ENCODE measurements at places on chromosomes 3 and 15.

- no peak for DNase-seq
Observed at GRCh38 chr3:109900783-109901182, 563.4 kb upstream of the DPPA4 start.

GRCh38 chr15:75170711-75171341 is 30.9 kb upstream of the C15orf39 start:
- DNase-seq: no peak

DNA sequence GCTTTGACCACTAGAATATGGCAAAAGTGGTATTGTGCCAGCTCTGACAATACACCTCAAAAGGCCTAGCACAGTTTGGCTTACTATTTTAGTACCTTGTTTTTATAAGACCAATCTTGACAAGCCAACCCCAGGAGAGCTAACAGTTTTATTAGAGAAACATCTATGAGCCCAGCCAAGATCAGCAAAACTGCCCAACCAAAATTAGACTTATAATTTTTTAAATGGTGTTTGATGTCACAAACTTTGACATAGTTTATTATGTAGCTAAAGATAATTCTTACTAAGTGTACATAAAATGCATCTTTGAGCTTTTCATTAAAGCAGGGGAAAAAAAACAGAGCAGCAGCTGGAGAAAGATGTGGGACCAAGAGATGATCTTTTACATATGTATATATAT is 537.5 kb downstream of the ZPLD1 start:
- no peak for DNase-seq

DNA sequence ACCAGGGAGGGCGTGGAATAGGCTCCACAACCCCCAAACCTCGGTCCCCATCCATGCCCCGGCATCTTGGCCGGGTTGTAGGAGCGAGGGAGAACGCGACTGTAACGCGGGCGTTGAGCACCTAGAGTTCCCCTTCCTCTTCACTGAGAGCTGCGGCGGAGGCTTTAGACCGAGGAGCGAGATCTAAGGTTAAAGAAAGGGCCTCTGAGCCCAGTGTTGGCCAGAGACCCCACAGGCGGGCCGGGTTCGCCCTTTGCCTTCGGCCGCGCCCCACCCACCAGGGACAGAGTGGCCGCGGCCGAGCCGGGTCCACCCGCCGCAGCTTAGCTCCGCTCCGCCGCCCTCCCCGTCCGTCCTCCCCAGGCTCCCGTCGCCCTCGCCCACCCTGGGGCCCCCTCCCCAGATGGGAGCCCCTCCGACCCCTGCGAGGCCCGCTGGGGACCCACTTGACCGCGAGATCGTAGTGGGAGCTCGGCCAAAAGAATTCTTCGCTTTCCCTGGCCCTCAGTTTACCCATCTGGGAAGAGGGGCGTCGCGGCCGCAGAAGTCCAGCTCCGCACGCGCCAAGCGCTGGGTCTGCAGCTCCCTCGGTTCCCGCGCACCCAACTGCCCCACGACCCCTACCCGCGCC is 425 bp downstream of the ANPEP start:
- DNase-seq: no peak

GRCh38 chr15:61834076-61834697 is 226.1 kb downstream of the VPS13C start:
- peak; percentile 79 for DNase-seq

DNA sequence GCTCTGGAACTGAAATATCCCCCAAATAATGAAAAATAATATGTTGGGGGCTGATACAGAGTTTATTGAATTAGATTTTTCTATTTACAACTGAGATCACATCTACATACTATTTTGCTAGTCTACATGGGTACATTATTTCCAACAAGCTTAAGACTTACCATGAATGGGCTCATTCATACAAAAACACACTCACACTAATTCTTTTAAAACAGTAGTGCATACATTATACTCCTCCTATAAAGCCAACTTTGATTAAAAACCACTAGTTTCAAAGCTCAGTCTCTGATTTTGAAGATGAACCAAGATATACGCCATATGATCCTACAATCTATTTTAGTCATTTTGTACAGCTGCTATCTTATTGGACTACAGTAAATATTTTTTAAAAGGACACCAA is 24.9 kb downstream of the TSPAN3 start:
- no peak for DNase-seq

GRCh38 chr3:64238971-64239667 is 13.9 kb upstream of the PRICKLE2 start:
- peak; percentile 82 for DNase-seq

GRCh38 chr15:67307889-67308597 is 53.5 kb downstream of the IQCH start:
- DNase-seq: no peak

DNA sequence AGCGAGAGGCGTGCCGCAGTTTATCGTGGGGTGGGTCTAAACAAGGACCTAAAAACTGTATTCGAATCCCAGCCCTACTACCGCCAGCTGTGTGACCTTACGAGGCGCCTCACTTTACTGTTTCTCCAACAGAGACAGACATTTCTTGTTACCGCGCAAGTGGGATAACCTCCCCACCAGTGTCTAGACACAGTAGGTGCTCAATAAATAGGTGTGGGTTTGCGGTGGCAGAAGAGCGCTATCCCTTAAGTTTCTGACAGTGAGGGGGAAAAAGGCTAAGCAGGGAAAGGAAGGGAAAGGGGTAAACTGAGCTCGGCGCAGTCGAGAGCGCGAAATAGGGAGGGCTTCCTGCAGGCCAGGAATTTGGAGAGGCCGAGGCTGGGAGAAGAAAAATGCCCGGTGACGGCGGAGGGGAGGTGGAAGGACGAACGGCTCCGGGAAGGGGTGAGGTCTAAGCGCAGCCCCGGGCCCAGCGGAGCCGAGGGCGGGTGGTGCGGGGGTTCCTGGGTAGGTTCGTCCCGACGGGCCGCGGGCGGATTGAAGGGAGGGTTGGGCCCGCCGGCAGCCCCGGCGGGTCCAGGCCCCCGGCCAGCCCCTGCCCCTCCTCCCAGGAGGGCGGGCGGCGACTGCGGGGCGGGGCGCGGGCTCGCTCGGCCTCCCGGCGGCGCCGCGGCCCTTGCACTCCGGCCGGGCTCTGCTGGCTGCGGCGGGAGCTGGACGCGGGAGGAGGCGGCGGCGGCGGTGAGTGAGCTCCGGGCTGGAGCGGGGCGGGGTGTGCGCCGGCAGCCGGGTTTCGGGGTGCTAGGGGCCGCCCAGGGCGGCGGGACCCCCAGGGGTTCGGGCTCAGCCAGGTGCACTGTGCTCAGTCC is at the start of gene CGNL1:
Gene CGNL1, plus strand, starts transcription at position 679 of the 869 bp plus-strand sequence. CDS start 61,495 bp downstream, outside the sequence.
- DNase-seq: no peak

DNA sequence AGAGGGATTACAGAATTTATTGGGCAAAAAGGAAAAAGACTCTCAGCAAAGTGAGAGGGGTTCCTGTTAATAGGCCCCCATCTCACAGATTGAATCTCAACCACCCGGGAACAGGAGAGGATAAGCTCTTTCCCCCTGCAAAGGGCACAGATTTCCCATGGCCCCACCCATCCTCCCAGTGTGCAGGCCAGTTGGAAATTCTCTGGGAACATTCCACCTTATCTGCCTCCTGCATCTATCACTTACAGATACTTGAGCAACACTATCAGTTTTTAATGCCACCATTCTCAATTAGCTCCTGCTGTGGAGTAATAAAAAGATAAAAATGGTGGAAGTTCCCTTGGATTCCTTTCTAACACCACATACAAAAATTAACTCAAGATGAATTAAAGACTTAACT is 350.0 kb upstream of the BCHE start:
- DNase-seq: no peak

DNA sequence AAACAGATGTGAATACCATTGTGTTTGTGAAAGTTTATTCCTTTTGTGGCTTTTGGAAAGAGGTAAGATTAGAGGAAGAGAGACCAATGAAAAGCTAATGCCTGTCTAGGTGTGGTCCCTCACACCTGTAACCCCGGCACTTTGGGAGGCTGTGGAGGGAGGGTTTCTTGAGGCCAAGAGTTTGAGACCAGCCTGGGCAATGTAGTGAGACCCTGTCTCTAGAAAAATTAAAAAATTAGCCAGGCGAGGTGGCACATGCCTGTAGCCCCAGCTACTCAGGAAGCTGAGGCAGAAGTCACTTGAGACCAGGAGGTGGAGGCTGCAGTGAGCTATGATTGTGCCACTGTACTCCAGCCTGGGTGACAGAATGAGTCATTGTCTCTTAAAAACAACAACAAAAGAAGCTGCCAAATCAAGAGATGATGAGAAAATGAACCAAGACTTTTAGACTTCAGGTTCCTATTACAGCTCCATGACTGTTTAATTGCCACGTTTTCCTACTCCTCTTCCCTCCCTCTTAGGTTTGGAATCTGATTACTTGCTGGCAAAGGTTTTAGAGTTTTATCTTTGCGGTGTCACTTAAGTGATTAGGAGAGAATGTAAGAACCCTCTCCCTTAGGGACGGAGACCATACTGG is 68.7 kb downstream of the CGNL1 start:
- DNase-seq: no peak

GRCh38 chr15:100429116-100429728 is 87.4 kb upstream of the ADAMTS17 start:
- no peak for DNase-seq

DNA sequence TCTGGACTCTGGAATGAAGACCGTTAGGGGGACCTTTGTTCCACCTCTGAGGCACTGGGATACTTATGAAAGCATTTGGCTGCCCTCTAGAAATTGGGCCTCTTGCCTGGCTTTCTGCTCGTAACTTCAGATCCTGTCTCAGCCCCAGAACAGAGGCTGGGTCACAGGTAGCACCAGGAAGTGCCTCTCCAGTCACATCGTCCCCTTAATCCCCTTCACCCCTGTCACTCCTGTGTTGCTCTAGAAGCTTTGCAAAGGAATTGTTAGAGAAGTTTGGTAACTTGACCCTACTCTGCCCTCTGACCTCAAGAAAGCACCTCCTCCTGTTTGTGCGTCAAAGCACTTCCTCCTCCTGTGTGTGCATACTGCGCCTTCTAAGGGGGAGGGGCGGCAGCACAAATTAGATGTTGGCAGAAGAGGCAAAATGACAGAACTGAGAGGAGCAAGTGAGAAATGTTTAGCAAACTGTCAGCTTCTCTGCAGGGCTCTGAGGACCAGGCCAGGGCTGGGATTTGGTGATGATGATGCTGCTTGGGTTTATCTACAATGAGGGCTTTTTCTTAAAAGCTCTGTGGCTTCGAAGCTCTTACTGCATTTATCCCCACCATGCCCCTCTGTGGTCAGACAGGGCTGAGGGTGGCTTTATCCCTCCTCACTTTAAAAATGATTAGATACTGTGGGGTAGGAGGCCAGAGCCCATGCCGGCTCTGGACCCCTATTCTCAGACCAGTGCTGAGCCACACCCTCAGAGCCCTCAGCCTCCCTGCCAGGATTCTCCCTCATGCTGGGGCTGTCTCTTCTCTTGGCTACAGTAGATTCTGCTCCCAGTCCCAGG is 76.2 kb downstream of the LARS2 start:
- DNase-seq: no peak

- peak; percentile 28 for DNase-seq
Observed at GRCh38 chr15:33045066-33045810, 149.3 kb downstream of the FMN1 start.

GRCh38 chr3:137332297-137332696 is 374.5 kb downstream of the IL20RB start:
- peak; percentile 18 for DNase-seq

DNA sequence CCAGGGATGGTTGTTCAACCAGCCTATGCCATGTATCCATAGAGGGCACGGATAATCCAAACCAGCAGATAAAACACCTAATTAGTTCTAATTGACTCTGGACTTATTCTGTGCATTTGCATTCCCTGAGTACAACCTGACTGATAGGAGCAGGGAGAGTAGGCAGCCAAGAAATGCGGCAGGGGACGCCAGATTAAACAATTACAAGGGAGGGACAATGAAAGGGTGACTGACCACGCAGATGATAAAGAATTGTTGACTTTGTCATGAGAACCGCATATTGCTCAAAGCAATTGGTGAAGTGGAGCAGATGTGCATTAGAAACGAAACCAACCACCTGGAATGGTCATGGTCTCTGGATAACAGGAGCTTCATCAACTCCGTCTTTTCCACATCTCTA is 369.1 kb upstream of the FRG2C start:
- DNase-seq: no peak

- peak; percentile 72 for DNase-seq
Observed at GRCh38 chr15:99014803-99015697, 7.5 kb upstream of the PGPEP1L start.

- no peak for DNase-seq
Observed at GRCh38 chr15:88023914-88024313, 232.6 kb downstream of the NTRK3 start.

DNA sequence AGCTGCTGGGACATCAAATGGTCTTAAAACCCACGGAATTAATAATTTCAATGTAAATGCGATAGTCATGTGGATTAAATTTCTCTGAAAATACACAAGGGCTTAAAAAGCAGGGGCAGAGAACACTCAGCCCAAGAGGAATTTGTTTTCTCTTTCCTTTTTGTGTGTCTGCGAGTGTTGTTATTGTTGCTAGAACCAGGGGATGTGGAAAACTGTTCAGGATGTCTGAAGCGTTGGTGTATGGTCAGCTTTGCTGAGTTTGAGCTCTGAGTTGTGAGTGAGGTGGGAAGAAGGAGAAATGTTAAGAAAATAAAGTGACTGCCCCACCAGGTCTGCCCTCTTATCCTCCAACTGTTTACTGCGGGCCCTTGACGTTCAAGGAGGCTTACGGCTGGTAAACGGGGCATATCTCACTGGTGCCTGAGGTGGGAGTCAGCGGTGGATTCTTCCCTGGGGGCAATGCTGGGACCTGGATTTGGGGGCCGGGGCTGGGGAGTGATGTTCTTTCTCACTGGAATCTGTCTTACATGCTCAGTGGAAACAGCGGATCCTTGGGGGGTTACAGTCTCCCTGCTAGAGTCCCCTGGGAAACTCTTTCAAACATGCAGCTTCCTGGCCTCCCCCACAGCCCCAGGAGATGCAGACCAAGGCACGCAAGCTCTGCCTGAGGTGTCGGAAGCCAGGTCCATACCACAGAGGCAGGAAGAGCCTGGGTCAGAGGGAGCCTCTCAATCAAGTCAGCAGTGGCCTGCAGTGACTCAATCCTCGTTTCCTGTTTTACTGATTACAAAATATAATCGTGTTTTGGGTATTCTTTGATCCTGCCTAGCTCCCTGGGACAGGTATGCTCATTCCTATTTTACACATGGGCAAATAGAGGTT is 41.8 kb downstream of the ITGA11 start:
- DNase-seq: no peak

DNA sequence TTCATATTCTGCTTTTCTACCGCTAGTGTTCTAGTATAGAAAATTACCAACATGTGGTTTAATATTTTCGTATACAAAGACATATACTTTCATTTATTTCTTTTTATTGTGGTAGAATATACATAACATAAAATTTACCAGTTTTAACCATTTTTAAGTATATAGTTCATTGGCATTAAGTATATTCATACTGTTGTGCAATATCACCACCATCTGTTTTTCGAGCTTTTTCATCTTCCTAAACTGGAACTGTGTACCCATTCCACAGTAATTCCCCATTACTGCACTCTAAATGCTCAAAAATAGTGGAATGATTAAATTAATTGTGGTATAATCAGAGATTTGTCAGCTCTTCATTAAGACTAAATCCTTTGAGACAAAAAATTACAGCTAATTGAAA is 62.9 kb downstream of the ECT2 start:
- no peak for DNase-seq

DNA sequence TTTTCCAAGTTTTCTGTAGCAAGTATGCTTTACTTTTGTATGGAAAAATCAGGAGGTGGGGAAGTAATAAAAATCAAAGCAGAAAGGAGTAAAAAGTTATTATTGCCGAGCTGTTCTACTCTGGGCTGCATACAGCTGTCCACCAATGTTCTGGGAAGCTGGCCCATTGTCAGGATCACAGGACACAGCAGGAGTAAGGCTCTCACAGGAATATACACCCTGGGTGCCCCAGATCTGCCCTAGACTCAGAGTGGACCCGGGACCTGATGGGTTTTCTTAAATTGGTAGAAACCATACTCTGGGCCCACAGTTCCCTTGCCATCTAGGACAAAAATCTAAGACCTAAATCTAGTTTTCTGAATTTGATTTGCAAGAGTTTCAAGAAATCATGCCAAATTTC is 60.4 kb downstream of the TNIK start:
- no peak for DNase-seq

All from NCI-H2171 treated with DMSO at 0.1 percent for 48 hours (cell line).